ENCODE measurements at places on chromosomes 6 and 20.

- DNase-seq: no peak
These were observed 172.4 kb upstream of the MYLIP start for GRCh38 chr6:15956205-15957106.

DNA sequence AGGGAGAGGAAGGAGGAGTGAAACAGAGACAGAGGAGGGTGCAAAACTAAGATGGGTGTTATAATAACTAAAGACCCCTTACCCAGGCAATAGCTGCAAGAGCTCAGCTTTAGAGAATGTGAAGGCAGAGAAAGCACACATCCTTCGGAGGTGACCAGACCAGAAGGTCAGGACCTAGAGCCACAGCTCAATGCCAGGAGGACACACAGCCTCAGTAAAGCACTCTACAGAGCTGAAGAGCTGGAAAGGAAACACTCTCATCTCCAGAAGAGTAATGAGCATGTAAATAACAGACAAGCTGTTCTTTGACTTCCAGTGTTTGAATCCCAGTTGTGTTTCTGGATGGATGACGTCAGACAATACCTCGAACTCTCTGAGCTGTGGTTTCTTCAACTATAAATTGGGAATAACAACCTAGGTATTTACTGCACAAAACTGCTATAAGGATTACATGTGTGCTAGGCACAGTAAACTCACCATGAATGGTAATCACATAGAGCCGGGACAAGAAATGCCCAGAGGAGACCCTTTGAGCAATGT lies 63.2 kb downstream of the MAP3K5 start:
- no peak for DNase-seq

- DNase-seq: peak; percentile 73
These were observed 160.1 kb downstream of the C6orf58 start for GRCh38 chr6:127737009-127737486.

GRCh38 chr20:63178889-63179686 lies 36.8 kb downstream of the YTHDF1 start:
- peak; percentile 59 for DNase-seq

DNA sequence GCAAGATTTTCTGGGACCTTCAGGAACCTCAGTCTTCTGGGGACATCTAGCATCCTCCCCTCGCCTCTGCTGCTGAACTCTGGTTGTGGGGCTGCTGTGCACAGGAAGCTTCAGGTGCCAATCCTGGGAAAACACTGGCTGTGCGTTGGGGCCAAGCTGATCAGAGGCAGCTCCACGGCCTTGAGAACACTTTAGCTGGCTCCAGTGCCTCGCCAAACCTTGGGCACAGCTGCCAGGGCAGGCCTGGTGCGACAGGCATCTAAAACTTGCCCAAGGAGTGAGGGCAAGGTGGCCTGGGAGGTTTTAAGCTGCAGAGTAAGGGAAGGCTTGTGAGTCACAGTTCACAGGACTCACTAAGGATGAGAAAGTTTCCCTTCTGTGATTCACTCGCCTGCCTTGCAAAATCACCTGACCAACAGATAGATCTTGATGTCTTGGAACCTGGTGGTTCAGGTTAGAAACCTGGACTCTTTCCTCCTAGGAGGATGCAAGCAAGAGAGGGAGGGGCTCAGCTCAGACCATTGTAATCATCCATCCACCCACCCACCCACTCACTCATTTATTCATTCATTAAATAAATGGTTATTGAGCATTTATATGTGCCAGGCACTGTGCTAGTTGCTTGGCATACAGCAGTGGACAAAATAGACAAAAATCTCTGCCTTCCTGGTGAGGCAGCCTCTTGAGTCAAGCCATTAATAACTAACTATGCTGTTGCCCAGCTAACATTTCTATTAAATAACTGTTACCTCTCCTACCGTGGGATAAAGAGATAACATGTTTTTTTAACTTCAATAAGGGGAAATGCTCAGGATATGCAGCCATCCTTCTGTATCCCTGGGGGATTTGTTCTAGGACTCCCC lies 2.5 kb upstream of the SPATS1 start:
- DNase-seq: peak; percentile 8

DNA sequence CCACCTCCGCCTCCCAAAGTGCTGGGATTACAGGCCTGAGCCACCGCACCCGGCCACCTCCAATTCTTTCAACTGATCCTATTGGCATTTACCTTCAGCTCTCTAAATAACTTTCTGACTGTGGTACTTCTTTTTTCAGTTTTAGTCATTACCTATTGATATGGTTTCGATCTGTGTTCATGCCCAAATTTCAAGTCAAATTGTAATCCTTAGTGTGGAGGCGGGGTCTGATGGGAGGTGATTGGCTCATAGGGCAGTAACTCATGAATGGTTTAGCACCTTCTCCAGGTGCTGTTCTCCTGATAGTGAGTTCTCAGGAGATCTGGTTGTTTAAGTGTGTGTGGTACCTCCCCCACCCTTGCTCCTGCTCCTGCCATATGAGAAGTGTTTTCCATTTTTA lies 140.9 kb downstream of the LPA start:
- peak; percentile 67 for DNase-seq

DNA sequence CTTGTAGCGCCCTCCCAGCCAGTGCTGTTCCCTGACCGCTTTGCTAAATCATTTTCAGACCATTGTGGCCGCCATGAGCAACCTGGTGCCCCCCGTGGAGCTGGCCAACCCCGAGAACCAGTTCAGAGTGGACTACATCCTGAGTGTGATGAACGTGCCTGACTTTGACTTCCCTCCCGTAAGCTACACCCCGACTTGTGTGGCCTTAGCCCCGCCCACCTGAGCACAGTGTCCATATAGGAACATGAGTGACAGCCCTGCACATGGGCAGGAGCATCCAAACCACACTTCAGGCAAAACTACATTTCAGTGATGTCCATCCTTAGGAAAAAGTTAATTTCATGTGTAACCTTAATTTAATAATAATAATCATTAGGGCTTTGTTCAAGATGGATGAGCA lies 51.1 kb downstream of the GNAS start:
- no peak for DNase-seq

DNA sequence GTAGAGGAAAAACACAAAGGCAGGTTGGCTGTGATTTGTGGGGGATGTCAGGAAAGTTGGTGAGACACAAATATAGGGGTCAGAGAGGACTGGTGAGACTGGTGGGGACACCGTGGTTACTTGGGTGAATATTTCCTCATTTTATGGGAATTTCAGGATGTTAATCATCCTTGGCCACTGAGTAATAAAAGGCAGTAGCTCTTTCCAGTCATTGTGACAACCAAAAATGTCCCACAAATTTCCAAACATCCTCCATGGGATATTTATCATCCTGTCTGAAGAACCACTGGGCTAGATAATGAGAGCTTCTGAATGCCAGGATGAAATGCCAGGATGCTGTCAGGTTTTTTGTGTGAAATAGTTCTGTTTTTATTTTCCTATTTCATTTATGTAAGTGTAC lies 374.1 kb downstream of the CD109 start:
- DNase-seq: no peak

All from activated CD4-positive, alpha-beta T cell treated with anti-CD3 and anti-CD28 coated beads, Interleukin-2, amount 50 U/mL, for 16 hours (primary cell).